ENCODE measurements at places on chromosomes 12 and 14.

- no peak for DNase-seq
- peak overlapping the region; percentile 99 for H3K27ac ChIP-seq
- H3K4me3 ChIP-seq, result peak overlapping the region; percentile 91
- peaks cover 57% of the 10 kb centered on the region for H3K4me1 ChIP-seq
- no peaks in the 10 kb centered on the region for H3K27me3 ChIP-seq
Observed at GRCh38 chr12:119181944-119182343, 3.2 kb downstream of the HSPB8 start.

DNA sequence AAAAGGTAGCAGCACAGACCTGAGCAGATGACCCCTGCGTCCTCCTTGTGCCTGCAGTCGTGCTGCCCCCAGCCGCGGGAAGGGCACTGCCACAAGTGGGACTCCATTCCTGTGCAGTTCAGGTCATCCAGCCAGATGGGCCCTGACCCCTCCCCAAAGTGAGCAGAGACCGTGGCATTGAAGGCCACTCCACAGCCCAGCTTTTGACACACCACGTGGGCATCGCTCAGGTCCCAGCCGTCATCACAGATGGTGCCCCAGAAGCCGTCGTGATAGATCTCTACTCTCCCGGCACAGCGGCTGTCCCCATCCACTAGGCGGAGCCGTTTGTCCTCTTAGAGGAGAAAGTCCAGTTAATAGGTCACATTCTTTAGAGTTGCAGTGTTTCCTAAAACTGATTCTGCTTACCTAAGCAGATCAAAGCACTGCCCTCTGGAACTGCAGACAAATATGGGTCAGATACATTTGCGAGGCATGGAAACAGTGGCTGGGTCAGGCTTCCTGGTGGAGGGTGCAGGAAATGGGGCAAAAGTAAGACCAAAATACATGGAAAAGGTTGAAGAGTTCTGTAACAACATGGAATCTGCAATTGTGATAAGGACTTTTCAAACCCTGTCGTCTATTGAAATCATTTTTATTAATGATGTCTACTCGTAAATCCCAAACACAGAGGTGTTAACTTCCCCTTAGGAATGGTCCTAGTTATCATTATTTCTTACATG, 69.4 kb downstream of the CD163L1 start:
- no peaks in the 10 kb centered on the region for H3K27me3 ChIP-seq
- no peaks in the 10 kb centered on the region for H3K4me1 ChIP-seq
- no peaks in the 10 kb centered on the region for H3K36me3 ChIP-seq
- H3K27ac ChIP-seq, result no peak overlapping the region

- no peak for DNase-seq
- no peaks in the 10 kb centered on the region for H3K36me3 ChIP-seq
- H3K27me3 ChIP-seq, result no peaks in the 10 kb centered on the region
- H3K4me3 ChIP-seq, result peak overlapping the region; percentile 60
- H3K27ac ChIP-seq, result no peak overlapping the region
- H3K4me1 ChIP-seq, result peaks cover 17% of the 10 kb centered on the region
Observed at GRCh38 chr12:94872671-94872970, 130.9 kb downstream of the NDUFA12 start.

DNA sequence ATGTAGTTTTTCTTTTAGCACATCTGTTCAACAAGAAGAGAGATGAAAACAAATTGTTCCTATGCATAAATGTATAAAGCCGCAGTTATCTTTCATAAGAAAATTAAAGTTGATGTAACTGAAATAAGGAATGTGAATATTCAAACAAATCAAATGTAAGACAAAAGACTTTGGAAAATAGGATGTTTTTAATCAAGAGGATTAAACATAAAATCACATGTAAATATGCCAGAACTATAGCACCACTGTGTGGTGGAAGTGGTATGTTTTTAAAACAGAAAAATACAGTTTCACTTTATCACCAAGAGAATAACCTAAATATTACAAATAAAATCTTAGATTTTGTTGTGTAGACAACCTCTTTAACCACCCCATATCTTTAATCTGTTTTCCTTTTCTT, 40.4 kb downstream of the CAPS2 start:
- no peak for DNase-seq
- H3K36me3 ChIP-seq, result no peaks in the 10 kb centered on the region
- H3K4me1 ChIP-seq, result no peaks in the 10 kb centered on the region

DNA sequence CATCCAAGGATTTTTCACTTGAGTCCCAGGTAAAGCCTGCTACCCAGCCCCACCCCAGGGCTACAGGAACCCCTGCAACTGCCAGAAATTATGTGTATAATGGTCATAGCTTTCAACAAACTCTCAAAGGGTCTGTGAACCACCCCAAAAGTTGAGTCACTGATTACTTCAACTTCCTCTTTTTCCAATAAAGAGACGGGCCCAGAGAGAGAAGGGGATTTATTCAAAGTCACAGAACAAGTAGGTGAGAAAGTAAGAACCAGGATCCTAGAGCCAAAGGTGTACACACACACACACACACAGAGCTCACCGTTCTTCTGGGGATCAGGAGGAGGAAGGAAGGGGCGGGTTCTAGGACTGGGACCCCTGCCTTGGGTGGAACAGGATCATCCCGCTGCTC, 4.8 kb upstream of the ITPK1 start:
- DNase-seq, result no peak
- no peak overlapping the region for H3K4me3 ChIP-seq

GRCh38 chr14:31592122-31592521, 30.9 kb downstream of the NUBPL start:
- H3K27ac ChIP-seq, result no peak overlapping the region
- H3K27me3 ChIP-seq, result no peaks in the 10 kb centered on the region
- no peak overlapping the region for H3K4me3 ChIP-seq
- DNase-seq, result no peak
- H3K4me1 ChIP-seq, result no peaks in the 10 kb centered on the region

GRCh38 chr14:23861666-23862065, 91.9 kb upstream of the DHRS4 start:
- no peaks in the 10 kb centered on the region for H3K4me1 ChIP-seq
- H3K27me3 ChIP-seq, result no peaks in the 10 kb centered on the region
- H3K36me3 ChIP-seq, result no peaks in the 10 kb centered on the region
- H3K4me3 ChIP-seq, result no peak overlapping the region

DNA sequence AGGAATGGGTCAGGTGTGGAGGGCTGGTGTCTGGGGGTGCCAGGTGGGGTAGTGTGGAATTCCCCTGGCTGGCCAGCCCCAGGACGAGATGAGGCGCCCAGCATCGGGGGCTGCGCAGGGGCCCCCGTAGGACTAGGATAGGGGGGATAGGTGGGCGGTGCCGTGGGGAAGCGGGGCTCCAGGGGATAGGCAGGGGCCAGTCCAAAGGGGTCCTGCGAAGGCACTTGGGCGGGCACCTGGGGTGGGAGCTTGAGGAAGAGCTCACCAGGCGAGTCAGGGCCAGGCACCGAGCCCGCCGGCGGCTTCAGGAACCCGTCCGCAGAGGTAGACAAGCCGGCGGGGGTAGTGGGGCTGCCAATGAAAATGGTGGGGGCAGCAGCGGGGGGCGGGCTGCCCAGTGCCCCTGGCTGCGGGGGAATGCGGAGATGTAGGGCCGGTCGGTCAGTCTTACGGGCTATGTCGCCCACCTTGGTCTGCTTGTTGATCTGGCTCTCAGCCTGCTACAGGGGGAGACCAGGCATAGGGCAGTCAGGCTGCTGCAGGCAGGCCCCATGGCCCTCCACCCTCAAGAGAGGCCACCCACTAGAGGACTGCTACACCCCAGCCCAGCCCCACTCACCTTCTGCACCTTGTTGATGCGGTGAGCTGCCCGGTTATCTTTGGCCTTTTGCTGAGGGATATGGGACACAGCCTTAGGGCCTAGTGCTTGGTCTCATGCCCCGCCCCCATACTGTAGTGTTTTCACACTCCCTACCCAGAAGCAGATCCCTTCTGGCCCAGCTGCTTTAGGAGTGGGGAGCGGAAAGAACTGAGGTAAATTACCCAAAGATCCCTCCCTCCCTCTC, 19.3 kb downstream of the KMT2D start:
- no peak overlapping the region for H3K27ac ChIP-seq
- no peaks in the 10 kb centered on the region for H3K4me1 ChIP-seq
- no peaks in the 10 kb centered on the region for H3K27me3 ChIP-seq

DNA sequence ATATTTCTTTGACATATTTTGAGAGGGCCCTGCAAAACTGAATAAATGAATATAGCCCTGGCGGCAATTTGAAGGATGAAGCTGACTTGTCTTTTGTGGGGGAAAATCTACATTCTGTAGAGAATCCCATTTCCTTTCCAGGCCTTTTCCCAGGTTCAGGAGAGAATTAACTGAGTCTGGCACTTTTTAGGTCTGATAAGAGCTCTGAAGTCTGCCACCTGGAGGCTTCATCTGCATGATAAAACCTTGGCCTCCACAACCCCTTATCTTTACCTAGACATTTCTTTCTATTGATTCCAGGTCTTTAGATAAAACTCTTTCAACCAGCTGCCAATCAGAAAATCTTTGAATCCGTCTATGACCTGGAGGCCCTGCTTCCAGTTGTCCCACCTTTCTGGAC, 299.4 kb downstream of the ETNK1 start:
- no peaks in the 10 kb centered on the region for H3K4me1 ChIP-seq
- no peak overlapping the region for H3K27ac ChIP-seq
- no peaks in the 10 kb centered on the region for H3K27me3 ChIP-seq
- no peak overlapping the region for H3K4me3 ChIP-seq

- no peaks in the 10 kb centered on the region for H3K4me1 ChIP-seq
- DNase-seq, result no peak
- H3K27ac ChIP-seq, result no peak overlapping the region
- no peak overlapping the region for H3K4me3 ChIP-seq
- H3K36me3 ChIP-seq, result no peaks in the 10 kb centered on the region
Observed at GRCh38 chr12:15677228-15677627, 112.0 kb downstream of the EPS8 start.

GRCh38 chr12:62586850-62587249, 120.2 kb downstream of the MON2 start:
- H3K27me3 ChIP-seq, result no peaks in the 10 kb centered on the region
- DNase-seq, result no peak
- H3K27ac ChIP-seq, result no peak overlapping the region
- H3K4me3 ChIP-seq, result no peak overlapping the region
- no peaks in the 10 kb centered on the region for H3K4me1 ChIP-seq
- H3K36me3 ChIP-seq, result peaks cover 14% of the 10 kb centered on the region

GRCh38 chr12:57048423-57049118, 1.4 kb downstream of the MYO1A start:
- no peak overlapping the region for H3K4me3 ChIP-seq
- H3K27ac ChIP-seq, result no peak overlapping the region
- no peaks in the 10 kb centered on the region for H3K4me1 ChIP-seq
- no peaks in the 10 kb centered on the region for H3K36me3 ChIP-seq
- no peaks in the 10 kb centered on the region for H3K27me3 ChIP-seq

Measured in right atrium auricular region (tissue), 2 donors.